Activated CD4-positive, alpha-beta T cell treated with anti-CD3 and anti-CD28 coated beads, Interleukin-2, amount 10 ng/mL, durations not matched to agents 24 days and 14 days (primary cell): ENCODE measurements at places on chromosomes 7 and 10. TPM values are rescaled to one million over a fixed set of nuclear protein-coding genes. Genes with fewer than 3 reads are reported as not detected.

The AMZ1 gene
- not detected in 2 replicates for total RNA-seq

The EPO gene
- 0.40 TPM in 1 of 2 replicates, not detected in the other for total RNA-seq

- no peaks in the 10 kb centered on the region for H3K36me3 ChIP-seq
- no peak overlapping the region for H3K27ac ChIP-seq
- no peaks in the 10 kb centered on the region for H3K4me1 ChIP-seq
These were observed 95.4 kb downstream of the TCF7L2 start for GRCh38 chr10:113045147-113046055.

DNA sequence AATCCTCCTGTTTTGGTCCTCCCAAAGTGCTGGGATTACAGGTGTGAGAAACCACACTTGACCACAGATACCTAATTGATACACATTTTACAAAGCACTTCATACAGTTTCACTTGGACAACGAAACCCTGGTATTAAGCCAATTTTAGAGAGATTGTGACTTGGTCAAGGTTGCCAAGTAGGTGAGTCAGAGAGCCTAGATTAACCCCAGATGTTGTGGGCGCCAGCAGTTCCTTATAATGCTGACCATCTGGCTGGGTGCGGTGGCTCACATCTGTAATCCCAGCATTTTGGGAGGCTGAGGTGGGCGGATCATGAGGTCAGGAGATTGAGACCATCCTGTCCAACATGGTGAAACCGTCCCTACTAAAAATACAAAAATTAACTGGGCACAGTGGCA lies 4.9 kb upstream of the PHKG1 start:
- no peaks in the 10 kb centered on the region for H3K27me3 ChIP-seq
- H3K27ac ChIP-seq, result no peak overlapping the region
- peaks cover 37% of the 10 kb centered on the region for H3K36me3 ChIP-seq
- H3K4me3 ChIP-seq, result no peak overlapping the region
- peaks cover 4% of the 10 kb centered on the region for H3K4me1 ChIP-seq

GRCh38 chr10:29736366-29737073 lies 101.7 kb upstream of the SVIL start:
- peak overlapping the region; percentile 85 for H3K4me3 ChIP-seq
- peak; percentile 72 for DNase-seq
- H3K36me3 ChIP-seq, result no peaks in the 10 kb centered on the region
- H3K27ac ChIP-seq, result no peak overlapping the region
- H3K4me1 ChIP-seq, result peaks cover 11% of the 10 kb centered on the region

GRCh38 chr7:90629297-90629918 lies 33.3 kb downstream of the CDK14 start:
- no peak overlapping the region for H3K4me3 ChIP-seq
- DNase-seq, result peak; percentile 58
- H3K4me1 ChIP-seq, result no peaks in the 10 kb centered on the region
- no peaks in the 10 kb centered on the region for H3K27me3 ChIP-seq
- no peak overlapping the region for H3K27ac ChIP-seq

The GNG11 gene
- total RNA-seq, result not detected in 2 replicates

- H3K36me3 ChIP-seq, result peaks cover 2% of the 10 kb centered on the region
- H3K4me3 ChIP-seq, result no peak overlapping the region
- peaks cover 38% of the 10 kb centered on the region for H3K4me1 ChIP-seq
- peaks cover 7% of the 10 kb centered on the region for H3K27me3 ChIP-seq
- no peak overlapping the region for H3K27ac ChIP-seq
These were observed 46.3 kb upstream of the EGR2 start for GRCh38 chr10:62862447-62862846.

DNA sequence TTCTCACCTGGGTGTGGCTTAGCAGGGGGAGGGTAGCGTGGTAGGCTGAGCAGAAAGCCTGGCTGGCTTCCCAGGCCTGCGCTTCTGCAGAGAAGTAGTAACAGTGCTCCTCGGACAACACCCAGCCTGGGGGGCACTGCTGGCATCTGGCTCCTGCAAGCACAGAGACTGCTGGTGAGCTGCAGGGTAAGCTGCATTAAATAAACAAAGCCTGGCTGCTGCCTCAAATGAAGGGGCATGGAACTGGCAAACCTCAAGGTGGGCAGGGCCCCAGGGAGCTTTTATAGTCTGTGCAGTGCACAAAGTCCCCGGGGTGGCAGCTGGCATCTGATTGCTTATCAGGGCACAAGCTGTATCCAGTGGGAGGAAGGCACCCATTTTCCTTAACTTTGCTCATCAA lies 3.9 kb downstream of the KLRG2 start:
- H3K27ac ChIP-seq, result no peak overlapping the region
- H3K4me3 ChIP-seq, result no peak overlapping the region
- H3K27me3 ChIP-seq, result peaks cover 22% of the 10 kb centered on the region
- no peaks in the 10 kb centered on the region for H3K36me3 ChIP-seq

- H3K4me3 ChIP-seq, result no peak overlapping the region
- H3K27ac ChIP-seq, result no peak overlapping the region
- peaks cover 15% of the 10 kb centered on the region for H3K4me1 ChIP-seq
- no peak for DNase-seq
- no peaks in the 10 kb centered on the region for H3K36me3 ChIP-seq
These were observed 11.0 kb downstream of the MPP7 start for GRCh38 chr10:28291881-28292297.

DNA sequence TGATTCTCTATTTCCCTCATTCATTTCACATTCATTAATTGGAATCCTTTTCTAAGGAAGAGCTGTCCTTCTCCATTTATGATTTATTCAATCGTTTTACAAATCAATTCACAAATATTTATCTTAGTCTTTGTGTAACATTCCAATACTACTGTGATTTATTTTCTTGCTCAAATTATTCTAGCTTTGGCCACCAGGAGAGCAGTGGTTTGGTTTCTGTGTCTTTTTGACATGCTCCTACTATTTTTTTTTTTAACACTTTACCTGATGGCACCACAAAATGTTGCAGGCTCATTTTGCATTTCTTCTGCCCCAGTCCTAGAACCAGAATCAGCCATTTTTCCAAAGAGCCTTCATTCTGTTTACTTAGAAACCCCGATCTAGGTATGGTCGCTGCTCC lies 13.3 kb upstream of the RBM33 start:
- no peak overlapping the region for H3K27ac ChIP-seq
- H3K4me1 ChIP-seq, result peaks cover 3% of the 10 kb centered on the region
- DNase-seq, result no peak
- H3K36me3 ChIP-seq, result no peaks in the 10 kb centered on the region
- H3K4me3 ChIP-seq, result no peak overlapping the region

DNA sequence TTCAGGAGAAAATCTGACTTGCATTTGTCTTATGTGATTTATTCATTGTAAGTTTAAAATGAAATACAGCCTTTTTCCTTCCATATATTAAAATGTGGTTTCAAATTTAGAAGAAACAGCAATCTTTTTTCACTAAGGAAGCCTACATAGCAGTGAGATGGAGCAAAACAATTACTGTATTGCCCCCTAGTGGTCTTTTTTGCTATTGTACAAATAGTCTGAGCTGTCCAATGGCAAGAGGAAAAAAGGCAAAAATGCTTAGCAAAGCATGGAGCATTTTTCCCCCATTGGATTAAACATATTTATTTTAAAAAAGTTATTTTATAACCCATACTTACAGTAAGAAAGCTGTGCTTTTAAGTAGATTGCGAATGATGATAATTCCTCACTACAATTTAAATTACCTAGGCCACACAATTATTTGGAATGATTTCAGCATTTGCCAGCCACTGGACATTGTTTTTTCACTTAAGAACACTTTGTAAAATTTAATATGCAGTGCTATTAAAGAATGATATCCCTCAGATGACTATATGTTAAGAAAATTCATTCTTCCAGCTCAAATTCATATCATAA lies 119.5 kb downstream of the CPED1 start:
- H3K4me1 ChIP-seq, result no peaks in the 10 kb centered on the region
- H3K36me3 ChIP-seq, result no peaks in the 10 kb centered on the region
- no peak overlapping the region for H3K27ac ChIP-seq
- H3K4me3 ChIP-seq, result no peak overlapping the region
- H3K27me3 ChIP-seq, result peaks cover 28% of the 10 kb centered on the region

The TAS2R4 gene
- 1.0 TPM in 2 replicates for total RNA-seq

DNA sequence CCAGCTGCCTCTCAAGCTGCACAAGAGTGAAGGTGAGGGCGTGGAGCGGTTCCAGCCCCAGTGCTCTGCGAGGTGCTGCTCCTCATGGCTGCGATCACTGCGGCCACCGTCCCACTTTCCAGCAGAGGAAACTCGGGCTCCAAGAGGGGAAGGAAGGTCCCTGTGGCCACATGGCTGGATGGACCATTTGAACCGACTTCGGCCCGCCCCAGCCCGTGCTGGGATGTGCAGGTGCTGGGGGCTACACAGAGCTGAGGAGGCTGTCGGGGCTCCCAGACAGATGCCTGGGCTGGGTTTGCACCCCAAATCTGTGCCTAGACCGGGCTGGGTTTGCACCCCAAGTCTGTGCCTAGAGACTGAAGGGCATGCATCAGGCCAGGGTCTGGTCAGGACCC lies 186.6 kb downstream of the DNAJB6 start:
- H3K4me3 ChIP-seq, result no peak overlapping the region
- H3K27ac ChIP-seq, result no peak overlapping the region
- DNase-seq, result no peak

GRCh38 chr7:6056616-6057015 lies 25.4 kb downstream of the ANKRD61 start:
- H3K36me3 ChIP-seq, result peaks cover 16% of the 10 kb centered on the region
- DNase-seq, result no peak
- H3K4me3 ChIP-seq, result no peak overlapping the region
- peaks cover 17% of the 10 kb centered on the region for H3K4me1 ChIP-seq
- no peak overlapping the region for H3K27ac ChIP-seq
- H3K27me3 ChIP-seq, result no peaks in the 10 kb centered on the region

DNA sequence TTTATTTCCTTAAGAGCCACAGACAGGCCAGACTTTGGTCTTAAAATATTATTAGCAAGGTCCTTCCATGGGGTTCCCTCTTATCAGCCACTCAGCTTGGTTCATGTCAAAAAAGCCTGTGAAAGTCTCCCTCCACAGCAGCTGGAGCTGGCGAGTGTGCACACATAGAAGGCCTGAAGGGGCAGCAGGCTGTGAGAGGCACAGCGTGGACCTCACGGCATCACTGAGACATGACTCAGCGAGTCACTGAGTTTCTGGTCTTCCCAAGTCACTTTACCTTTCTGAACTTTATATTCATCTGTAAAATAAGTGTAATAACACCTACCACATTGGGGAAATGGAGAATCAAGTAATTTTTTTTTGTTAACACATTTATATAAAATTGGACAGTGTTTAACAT lies 8.7 kb downstream of the TAF3 start:
- no peak overlapping the region for H3K27ac ChIP-seq
- H3K4me1 ChIP-seq, result peaks cover 4% of the 10 kb centered on the region
- H3K36me3 ChIP-seq, result peaks cover 30% of the 10 kb centered on the region
- H3K27me3 ChIP-seq, result no peaks in the 10 kb centered on the region
- no peak overlapping the region for H3K4me3 ChIP-seq
- no peak for DNase-seq

The SYNPO2L gene
- 0.05 TPM in 1 of 2 replicates, not detected in the other for total RNA-seq

The CPA1 gene
- not detected in 2 replicates for total RNA-seq

The NUTM2A gene
- 0.12 TPM in 1 of 2 replicates, not detected in the other for total RNA-seq

DNA sequence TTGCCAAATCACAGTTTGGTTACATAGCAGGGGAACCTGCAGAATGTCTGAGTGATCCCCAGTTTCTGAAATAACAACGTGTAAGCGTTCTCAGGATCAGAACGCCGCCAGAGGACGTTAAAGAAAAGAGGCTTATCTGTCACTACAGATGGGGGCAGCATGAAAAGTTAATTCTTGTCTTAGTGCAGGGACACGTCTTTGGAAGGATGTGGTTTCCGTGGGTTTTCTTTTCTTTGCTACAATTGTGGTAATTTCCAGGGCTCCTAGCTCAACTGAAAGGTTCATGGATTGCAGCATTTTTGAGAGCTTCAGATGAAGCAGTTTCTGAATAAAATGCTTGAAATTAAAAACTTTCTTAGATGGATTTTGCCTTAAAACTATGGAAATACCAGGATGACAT lies 106.6 kb downstream of the PRKCQ start:
- H3K27me3 ChIP-seq, result no peaks in the 10 kb centered on the region
- DNase-seq, result peak; percentile 92
- peaks cover 52% of the 10 kb centered on the region for H3K4me1 ChIP-seq
- peaks cover 61% of the 10 kb centered on the region for H3K36me3 ChIP-seq

The PCDH15 gene
- not detected in 2 replicates for total RNA-seq

The CALHM1 gene
- not detected in 2 replicates for total RNA-seq

GRCh38 chr10:21020545-21020944 lies 123.4 kb upstream of the NEBL start:
- peak; percentile 60 for DNase-seq
- H3K27ac ChIP-seq, result no peak overlapping the region
- no peaks in the 10 kb centered on the region for H3K4me1 ChIP-seq
- no peaks in the 10 kb centered on the region for H3K36me3 ChIP-seq
- no peaks in the 10 kb centered on the region for H3K27me3 ChIP-seq
- no peak overlapping the region for H3K4me3 ChIP-seq

The HOXA11 gene
- not detected in 2 replicates for total RNA-seq

GRCh38 chr10:69839696-69840345 lies 38.1 kb downstream of the COL13A1 start:
- H3K4me3 ChIP-seq, result no peak overlapping the region
- no peak overlapping the region for H3K27ac ChIP-seq
- peaks cover 7% of the 10 kb centered on the region for H3K27me3 ChIP-seq
- DNase-seq, result no peak
- H3K36me3 ChIP-seq, result no peaks in the 10 kb centered on the region

GRCh38 chr7:139192014-139192706 lies 38.9 kb upstream of the UBN2 start:
- H3K27me3 ChIP-seq, result no peaks in the 10 kb centered on the region
- H3K36me3 ChIP-seq, result no peaks in the 10 kb centered on the region
- H3K27ac ChIP-seq, result no peak overlapping the region
- DNase-seq, result no peak
- H3K4me3 ChIP-seq, result no peak overlapping the region

DNA sequence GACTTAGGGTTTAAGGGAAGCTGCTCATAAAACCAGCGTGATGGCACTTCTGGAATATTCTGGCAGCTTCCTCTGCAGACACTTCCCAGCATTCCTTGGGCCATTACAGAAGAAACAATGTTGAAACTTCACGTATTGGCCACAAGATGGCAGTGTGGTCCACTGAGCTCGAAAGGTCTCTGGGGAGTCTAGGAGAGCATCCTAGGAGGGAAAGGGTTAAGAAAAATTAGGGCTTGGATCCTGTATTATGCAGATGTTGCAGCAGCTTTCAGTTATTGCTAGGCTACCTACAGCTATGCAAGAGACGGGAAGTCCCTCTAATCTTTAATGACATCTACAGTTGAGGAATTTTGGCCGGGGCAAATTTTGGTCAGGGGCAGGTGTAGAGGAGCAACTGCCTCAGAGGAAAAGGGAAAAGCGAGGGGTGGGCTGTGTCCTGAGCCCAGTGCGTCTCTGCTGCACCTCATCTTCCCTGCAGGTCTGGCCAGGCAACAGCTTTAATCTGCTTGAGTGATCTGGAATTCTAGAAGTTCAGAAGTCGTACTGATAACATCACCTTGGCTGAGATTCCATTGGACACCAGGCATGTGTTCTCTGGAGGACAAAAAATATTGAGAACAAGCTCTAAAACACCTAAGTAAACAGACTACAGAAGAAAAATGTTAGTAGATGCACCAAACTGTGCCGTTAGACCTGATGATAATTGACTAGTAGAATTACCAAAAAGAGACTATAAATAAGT lies 220.8 kb upstream of the PRSS58 start:
- H3K27me3 ChIP-seq, result no peaks in the 10 kb centered on the region
- H3K4me1 ChIP-seq, result peaks cover 38% of the 10 kb centered on the region
- no peaks in the 10 kb centered on the region for H3K36me3 ChIP-seq
- DNase-seq, result peak; percentile 81
- H3K4me3 ChIP-seq, result peak overlapping the region; percentile 30

The SPDYE16 gene
- 0.47 TPM in 1 of 2 replicates, not detected in the other for total RNA-seq

GRCh38 chr10:84706875-84707274 lies 378.5 kb downstream of the CCSER2 start:
- no peaks in the 10 kb centered on the region for H3K36me3 ChIP-seq
- DNase-seq, result no peak
- no peak overlapping the region for H3K4me3 ChIP-seq
- no peak overlapping the region for H3K27ac ChIP-seq

The FAM25A gene
- not detected in 2 replicates for total RNA-seq

GRCh38 chr10:11581213-11581612 lies 30.2 kb downstream of the USP6NL start:
- no peak overlapping the region for H3K27ac ChIP-seq
- no peaks in the 10 kb centered on the region for H3K36me3 ChIP-seq
- no peak overlapping the region for H3K4me3 ChIP-seq
- DNase-seq, result no peak
